ENCODE measurements at places on chromosomes 3 and 15.
A peak's percentile ranks its signal among the peaks of the same experiment; 100 is the strongest.

- no peak for DNase-seq
Observed at GRCh38 chr3:70180664-70181063, 131.8 kb downstream of the MDFIC2 start.

DNA sequence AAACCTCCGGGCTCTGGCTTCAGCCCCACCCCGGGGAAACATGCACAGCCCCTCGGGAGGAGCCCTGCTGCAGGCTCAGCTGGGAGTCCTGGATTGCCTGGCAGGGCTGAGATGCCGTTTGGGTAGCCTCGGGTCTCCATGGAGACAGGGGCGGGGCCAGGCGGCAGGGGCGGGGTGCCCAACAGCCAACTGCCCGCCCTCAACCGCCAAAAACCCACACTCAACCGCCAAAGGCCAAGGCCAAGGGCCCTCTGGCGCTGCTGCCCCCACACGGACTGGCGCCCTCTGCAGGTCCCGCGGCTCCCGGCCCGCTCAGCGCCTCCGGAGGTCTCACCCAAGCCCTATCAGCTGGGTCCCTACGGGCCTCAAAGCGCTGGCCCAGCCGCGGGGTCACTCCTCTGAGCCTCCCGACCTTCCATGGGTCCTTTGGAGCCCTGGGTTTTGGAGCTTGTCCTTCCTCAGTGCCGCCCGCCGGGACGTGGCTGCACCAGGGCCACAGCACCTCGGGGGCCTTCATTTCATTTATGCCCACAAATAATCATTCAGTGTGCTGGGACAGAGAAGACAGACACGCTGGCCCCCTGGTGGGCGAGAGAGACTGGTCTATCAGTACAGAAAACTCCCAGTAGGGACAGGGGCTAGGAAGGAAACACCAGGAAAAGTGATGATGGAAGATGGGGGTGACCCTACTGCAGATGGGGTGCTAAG lies 33.5 kb upstream of the ACAD9 start:
- DNase-seq = peak; percentile 38

GRCh38 chr3:12141350-12141749 lies 17.4 kb downstream of the TIMP4 start:
- no peak for DNase-seq

- no peak for DNase-seq
Observed at GRCh38 chr3:32009957-32010356, 28.4 kb downstream of the ZNF860 start.

- DNase-seq = no peak
Observed at GRCh38 chr15:89385596-89386331, 51.1 kb upstream of the POLG start.

GRCh38 chr3:37249717-37250116 lies 75.3 kb upstream of the LRRFIP2 start:
- no peak for DNase-seq

GRCh38 chr15:67037694-67038093 lies 27.7 kb upstream of the SMAD3 start:
- no peak for DNase-seq

- DNase-seq = no peak
Observed at GRCh38 chr3:161674402-161674801, 177.8 kb downstream of the OTOL1 start.

GRCh38 chr15:67792250-67792942 lies 32.9 kb upstream of the SKOR1 start:
- no peak for DNase-seq

DNA sequence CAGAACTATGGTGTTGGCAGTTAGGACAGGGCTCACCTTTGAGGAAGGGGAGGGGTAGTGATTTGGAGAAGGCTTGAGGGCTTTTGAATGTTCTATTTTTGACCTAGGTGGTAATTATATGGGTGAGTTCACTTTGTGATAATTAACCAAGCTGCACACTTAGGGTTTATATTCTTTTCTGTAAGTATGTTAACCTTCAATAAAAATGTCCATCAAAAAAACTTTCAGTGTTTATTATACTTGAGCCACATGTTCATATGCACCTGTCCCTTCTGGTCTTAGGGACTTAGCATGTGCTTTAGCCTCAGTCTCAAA lies 28.4 kb downstream of the PDE8A start:
- no peak for DNase-seq

GRCh38 chr3:190041333-190042041 lies 79.2 kb downstream of the P3H2 start:
- no peak for DNase-seq

- DNase-seq = no peak
Observed at GRCh38 chr15:95522533-95522932, 808.0 kb upstream of the NR2F2 start.

- no peak for DNase-seq
Observed at GRCh38 chr3:64039981-64040733, 16.9 kb upstream of the PSMD6 start.

- no peak for DNase-seq
Observed at GRCh38 chr3:14431452-14431916, 29.1 kb downstream of the SLC6A6 start.

GRCh38 chr15:38283010-38283409 lies 30.4 kb downstream of the SPRED1 start:
- DNase-seq = no peak

DNA sequence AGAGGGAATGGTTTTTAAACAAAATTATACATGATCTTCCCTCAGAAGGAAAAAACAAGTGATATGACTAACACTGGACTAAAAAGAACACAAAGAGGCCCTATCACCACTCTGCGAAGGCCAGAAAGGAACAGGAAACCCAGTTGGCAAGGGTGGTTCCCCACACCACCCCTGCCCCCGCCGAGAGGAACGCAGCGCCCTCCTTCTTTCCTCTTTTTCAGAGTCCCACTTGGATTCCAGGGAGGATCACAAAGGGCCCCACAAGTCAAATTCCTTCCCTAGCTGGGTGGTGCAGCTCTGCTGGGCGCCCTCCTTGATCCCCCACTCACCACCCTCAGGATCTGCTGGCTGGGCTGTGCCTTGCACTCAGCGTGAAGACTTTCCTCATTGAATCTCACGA lies 29.8 kb downstream of the PLA1A start:
- DNase-seq = no peak

DNA sequence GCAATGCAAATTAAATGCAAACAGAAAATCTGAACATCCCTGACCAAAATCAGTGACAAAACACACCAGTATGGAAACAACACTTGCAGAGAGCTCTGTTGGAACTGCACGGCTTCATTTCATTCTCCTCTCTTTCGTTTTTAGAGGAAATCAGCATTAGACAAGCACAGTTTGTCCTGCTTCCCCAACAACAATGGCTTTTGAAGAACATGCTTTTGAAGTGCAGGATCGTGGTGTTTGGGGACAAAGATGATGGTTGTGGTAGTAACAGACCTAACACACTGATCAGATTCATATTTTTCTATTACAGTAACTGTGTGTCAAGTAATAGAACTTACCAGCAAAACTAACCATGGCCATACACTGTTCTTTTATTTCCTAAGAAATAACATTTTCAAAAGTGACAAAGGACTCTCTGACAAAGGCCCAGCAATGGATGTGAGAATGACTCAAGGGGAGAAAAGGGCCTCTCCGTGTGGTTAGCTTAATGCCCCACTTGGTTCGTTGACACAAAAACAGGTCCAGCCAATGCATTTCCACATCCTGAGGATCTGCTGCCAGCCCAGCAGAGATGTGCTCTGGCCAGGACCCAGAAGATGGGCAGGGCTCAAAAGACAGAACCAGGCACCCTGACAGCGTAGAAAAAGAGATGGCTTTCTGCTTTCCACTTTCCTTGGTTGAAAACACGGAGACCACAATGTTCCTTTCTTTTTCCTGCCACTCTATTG lies 84.1 kb downstream of the CCNL1 start:
- no peak for DNase-seq

DNA sequence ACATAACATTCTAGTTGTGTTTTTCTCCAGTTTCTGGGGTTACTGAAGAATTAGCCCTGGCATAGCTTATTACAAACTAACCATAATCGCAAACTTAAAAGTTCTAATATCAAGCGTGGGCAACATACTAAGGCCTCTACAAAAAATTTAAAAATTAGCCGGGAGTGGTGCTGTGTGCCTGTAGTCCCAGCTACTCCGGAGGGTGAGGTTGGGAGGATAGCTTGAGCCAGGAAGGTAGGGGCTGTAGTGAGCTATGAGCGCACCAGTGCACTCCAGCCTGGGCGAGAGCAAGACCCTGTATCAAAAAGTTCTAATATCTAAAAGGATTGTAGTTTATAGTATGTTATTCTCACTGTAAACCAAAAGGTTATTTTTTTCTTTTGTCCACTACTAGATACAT lies 1.1 kb downstream of the OIP5 start:
- no peak for DNase-seq

DNA sequence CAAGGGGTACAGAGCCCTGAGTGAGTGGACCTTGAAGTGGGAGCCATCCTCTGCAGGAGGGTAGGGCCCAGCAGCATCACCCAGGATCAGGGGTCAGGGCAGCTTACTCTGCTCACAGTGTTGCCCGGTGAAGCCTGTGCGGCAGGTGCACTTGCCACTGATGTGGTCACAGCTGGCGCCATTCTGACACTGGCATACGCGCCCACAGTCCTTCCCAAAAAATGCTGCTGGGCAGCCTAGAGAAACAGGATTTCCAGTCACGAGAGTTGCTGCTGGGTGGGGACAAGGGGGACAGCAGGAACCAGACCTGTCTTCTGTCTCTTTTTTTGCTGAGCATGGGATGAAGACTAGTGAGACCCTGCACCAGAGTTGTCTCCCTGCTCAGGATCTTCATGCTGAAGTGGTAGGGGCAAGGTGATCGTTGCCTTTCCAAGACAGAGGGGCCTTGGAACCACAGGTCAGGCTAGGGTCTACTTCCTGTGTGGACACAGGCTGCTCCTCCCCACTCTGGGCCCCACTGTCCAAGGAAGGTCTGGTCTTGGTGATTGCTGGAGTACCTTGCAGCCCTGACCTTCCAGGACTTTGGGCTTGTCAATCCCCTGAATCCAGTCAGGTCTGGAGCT lies 46.9 kb downstream of the RAB11A start:
- DNase-seq = no peak

GRCh38 chr3:98322686-98323085 lies 31.0 kb upstream of the OR5K4 start:
- no peak for DNase-seq

DNA sequence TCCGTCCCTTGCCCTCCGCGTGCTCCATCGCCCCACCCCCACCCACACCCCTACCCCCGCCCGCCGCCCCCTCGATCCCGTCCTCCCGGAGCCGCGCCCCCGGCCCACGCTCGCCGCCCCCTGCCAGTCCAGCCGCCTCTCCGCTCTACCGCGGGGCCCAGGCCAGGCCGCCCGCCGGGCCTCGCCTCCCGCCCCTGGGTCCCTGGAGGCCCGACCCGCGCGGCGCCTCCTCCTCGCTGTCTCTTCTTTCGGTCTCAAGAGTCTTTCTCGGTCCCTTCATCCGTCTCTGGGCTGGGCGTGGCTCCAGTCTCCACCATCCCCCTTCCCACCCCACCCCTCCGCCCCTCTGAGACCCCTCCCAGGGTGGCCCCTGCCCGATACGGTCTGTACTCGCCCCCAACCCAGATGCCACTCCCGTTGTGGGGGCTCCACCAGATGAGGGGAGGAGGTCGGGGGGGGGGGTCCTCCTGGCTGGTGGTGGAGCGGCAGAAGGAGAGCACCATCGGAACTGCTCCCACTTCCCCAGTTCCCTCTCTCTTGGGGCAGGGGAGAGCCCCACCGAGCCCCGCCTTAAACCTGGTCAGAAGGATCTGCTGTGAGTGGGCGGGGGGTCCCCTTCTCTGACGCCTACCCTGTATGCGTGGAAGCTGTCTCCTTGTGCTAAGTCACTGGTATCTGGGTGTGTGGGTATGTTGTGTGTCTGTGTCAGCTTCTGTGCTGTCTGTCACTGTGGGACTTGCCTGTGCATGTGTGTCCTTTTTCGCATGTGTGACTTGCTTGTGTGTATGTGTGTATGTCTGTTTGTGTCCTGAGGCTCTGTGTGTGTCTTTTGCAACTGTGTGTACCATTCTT lies 1.0 kb downstream of the PRKCD start:
- no peak for DNase-seq

- DNase-seq = no peak
Observed at GRCh38 chr15:68309024-68309423, 31.5 kb downstream of the FEM1B start.

- no peak for DNase-seq
Observed at GRCh38 chr3:120274739-120275167, 10.3 kb downstream of the GPR156 start.

DNA sequence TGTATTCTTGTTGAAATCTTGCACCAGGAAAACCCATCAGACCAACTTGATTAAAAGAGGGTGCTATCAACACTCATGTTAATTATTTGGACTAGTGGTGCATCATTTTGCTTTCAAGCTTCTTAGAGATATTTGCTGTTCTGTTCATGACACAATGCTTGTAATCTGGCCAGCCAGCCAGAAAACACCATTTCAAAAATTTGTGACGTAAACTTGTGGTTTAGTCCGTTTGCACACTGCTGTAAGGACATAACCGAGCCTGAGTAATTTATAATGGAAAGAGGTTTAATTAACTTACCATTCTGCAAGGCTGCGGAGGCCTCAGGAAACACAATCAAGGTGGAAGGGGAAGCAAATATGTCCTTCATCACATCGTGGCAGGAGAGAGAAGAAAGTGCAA lies 374.3 kb upstream of the TGFBR2 start:
- DNase-seq = peak; percentile 82

GRCh38 chr3:130276203-130276803 lies 69.2 kb upstream of the COL6A5 start:
- peak; percentile 20 for DNase-seq

GRCh38 chr3:133930341-133930933 lies 34.8 kb upstream of the RAB6B start:
- DNase-seq = no peak

- no peak for DNase-seq
Observed at GRCh38 chr15:87591582-87591981, 665.0 kb downstream of the NTRK3 start.

DNA sequence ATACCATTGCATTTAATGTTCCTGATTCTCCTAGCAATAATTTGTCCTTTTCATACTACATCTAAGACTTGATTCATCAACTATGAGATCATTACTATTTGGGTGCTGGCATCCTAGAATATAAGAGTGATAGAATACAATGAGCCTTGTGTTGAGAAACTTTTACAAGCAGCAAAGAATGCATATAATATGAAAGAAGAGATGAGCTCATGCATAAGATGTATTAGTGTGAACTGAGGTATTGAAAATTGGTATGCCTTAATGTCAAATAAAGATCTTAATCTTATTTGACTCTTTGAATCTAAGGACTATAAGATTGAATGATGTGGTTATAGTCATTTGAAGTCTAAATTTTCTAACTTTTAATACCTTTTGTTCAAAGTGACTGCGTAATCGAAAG lies 220.0 kb upstream of the ARHGEF26 start:
- no peak for DNase-seq

- DNase-seq = no peak
Observed at GRCh38 chr3:121126033-121126706, 218.2 kb downstream of the STXBP5L start.

Measured in GM04504 (cell line).